ENCODE measurements at places on chromosomes 3 and 15.

- no peak for DNase-seq
These were observed 292.0 kb upstream of the CCDC54 start for GRCh38 chr3:107085261-107085660.

GRCh38 chr3:147191795-147192385 is 214.5 kb downstream of the ZIC4 start:
- no peak for DNase-seq

DNA sequence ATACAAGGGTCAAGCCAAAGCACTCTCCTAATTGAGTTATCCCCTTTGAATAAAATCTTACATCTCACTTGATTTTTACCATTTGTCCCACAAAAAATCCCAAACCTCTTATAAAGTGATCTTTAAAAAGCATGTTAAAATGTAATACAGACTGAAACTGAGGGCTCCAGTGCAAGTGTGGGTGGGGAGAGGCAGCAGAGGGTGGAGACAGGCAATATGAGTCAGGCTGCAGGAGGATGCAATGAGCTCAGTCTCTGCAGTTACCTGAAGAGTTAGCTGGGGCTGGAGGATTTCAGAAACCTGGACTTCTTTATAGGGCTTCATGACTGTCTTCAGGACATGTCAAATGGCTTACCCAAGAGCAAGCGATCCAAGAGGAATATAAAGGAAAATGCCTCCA is 14.2 kb upstream of the COLQ start:
- DNase-seq: peak; percentile 48

- no peak for DNase-seq
These were observed 880 bp upstream of the CHRNA7 start for GRCh38 chr15:32029409-32029861.

- DNase-seq: no peak
These were observed 453.7 kb downstream of the FGF12 start for GRCh38 chr3:192273697-192274010.

DNA sequence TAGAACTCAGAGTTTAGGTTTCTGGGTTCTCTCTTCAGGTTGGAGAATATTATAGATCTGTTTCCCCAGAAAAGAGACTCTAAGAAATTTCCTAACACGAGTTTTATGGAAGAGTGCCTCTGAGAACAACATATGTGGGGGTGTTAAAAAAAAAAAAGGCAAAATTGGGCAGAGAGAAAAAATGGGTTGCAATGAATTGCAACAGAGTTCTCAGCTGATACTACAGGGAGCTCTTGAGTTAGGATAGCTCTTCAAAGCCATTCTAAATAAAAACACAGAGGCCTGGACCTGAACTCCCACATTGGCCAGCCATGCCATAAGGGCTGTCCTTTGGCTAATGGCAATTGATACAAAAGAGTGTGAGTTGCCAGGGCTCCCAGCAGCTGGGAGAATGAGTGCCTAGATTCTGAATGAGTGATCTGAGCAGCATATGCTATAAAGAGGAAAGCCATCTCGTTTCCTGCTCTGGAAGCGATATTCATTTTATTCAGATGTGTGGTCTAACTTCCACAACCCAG is 20.1 kb upstream of the UBE2E2 start:
- DNase-seq: no peak

DNA sequence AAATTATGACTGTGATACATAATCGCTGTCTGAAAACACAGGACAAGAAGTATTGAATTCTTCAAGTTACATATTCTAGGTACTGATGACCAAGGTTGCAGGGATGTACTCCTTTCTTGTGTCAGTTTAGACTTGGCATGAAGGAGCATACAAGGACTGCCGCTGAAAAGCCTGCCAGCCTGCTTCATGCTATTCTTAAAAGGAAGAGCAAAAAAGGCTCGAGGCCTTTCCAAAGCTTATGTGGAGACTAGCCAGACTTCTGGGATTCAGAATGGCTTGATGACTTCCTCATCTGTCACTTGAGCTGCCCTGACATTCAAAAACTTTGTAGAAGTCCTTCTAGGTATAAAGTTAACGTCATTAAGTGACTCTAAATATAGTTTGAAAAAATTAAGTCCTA is 92.0 kb downstream of the CADM2 start:
- DNase-seq: no peak

DNA sequence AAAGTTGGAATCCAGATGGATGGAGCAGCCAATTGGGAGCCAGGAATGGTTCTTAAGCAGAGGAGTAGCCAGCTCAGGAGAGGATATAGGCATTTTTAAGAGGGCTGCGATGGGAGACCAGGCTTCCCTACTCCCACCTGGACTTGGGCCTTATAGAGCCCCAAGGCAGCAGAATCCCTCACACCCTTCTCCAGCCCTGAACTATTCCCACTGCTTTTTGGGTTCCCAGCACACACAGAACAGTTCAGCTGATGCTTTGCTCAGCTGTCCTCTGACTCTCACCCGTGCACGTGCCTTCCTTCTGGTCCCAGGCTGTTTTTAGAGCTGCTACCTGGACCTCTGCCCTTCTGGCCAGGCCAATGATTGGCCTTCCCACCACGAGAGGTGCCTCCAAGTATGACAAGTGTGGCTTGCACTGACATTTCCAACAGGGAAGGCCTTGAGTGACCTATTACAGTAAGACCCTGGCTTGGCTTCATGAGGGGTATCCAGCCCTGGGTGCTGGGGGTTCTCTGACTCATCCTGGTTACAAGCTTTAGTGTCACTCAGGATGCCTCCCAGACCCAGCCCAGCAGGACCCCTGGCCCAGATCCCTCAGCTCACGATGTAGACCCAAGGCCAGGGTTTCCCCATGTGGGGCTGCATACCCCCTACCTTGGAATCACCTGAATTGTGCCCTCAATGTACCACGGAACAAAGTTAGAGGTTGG is 25.2 kb downstream of the NOX5 start:
- DNase-seq: no peak
